CD4-positive, alpha-beta T cell treated with Interleukin-17A for 1 hour (primary cell): ENCODE measurements at places on chromosomes 1 and 21.

- no peak for DNase-seq
Measured at GRCh38 chr1:40834968-40835545, 27.1 kb downstream of the CITED4 start.

GRCh38 chr1:6028042-6028850 lies 17.4 kb upstream of the KCNAB2 start:
- peak; percentile 73 for DNase-seq

GRCh38 chr1:71498542-71498941 lies 417.7 kb upstream of the ZRANB2 start:
- DNase-seq, result no peak

- no peak for DNase-seq
Measured at GRCh38 chr21:23155281-23155680, 2157.1 kb downstream of the NCAM2 start.

- DNase-seq, result no peak
Measured at GRCh38 chr1:75797273-75797588, 549 bp downstream of the MSH4 start.
